ENCODE measurements at places on chromosomes 4 and X. TPM values are rescaled to one million over a fixed set of nuclear protein-coding genes. Genes with fewer than 3 reads are reported as not detected.

DNA sequence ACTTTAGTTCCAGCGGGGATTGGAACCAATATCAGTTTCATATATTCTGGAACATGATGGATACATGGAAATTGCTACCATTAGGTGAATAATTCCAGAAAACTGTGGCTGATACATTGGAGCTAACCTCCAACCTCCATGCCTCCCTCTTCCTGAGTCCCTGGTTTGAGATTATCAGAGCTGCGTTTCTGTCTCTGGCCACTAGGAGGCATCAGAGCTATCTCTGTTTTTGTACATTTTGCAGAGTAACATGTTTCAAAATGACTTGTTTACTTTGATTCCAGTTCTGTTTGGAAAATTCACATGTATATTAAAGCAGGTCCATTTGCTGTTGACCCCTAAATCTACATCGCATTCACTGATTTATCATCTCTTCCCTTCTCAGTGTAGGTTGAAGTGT, 2.4 kb upstream of the RAB40AL start:
- peak; percentile 3 for DNase-seq

- peak; percentile 3 for DNase-seq
Measured at GRCh38 chr4:24091639-24092233, 201.9 kb upstream of the PPARGC1A start.

GRCh38 chr4:159267869-159268285, 165.0 kb downstream of the RAPGEF2 start:
- DNase-seq, result no peak

RBPJ gene
- total RNA-seq, result 46.3 TPM

- no peak for DNase-seq
Measured at GRCh38 chr4:183377491-183377890, 55.3 kb upstream of the CLDN24 start.

GRCh38 chr4:1302159-1302558, 12.5 kb downstream of the MAEA start:
- DNase-seq, result no peak

GRCh38 chr4:101269682-101270081, 77.6 kb downstream of the PPP3CA start:
- DNase-seq, result no peak

- no peak for DNase-seq
Measured at GRCh38 chr4:173509036-173510001, 20.7 kb downstream of the HAND2 start.

All from HepG2 (cell line).